ENCODE measurements at places on chromosomes 1 and 21.
A peak's percentile ranks its signal among the peaks of the same experiment; 100 is the strongest.

DNA sequence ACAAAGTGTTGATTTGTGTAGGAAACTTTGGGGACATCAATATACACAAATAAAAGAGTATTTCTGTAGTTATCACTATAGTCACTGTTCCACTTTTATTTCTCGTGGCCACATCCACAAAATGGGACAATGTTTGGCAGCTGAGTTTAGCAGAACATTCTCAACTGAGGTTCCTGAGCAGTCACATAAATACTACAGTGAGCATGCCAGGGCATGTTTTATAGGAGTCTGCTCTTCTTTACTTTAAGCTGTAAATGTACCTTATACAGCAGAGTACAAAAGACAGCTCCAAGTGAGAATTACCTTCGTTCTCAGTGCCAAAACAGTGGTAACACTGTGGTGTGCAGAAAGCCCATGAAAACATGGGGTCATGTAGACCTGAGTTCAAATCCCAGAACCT, 5.0 kb downstream of the BTG3 start:
- no peak for DNase-seq

DNA sequence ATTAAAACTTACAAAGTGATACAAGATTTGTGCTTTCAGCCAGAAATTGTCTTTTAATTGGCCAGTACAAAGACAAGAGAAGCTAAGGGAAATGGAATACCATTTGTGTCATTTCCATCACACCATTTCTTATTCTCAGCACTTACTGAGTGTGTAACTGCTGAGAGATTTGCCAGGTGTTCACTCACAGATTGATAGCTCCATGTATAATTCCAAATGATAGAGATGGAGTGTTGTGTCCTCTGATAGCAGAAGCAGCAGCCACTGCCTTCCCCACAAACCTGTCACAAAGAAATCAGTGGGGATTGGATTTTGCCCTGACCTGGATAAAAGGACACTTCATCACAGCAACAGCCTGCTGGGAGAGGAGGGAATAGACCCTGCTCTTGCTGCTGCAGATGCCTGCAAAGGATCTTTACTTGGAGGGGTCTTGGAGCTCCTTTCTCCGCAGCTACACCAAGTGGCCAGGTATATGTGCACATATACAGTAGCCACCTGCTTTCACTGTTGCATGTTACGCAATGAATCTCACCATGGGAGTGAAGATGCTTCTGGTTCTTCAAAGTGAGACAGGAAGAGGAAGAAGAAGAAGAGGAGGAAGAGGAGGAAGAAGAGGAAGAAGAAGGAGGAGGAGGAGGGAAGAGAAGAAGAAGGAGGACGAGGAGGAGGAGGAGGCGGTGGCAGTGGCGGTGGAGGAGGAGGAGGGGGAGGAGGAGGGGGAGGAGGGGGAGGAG, 78.7 kb upstream of the KCNJ15 start:
- no peak for DNase-seq

- DNase-seq = no peak
Measured at GRCh38 chr1:206136241-206136640, 19.1 kb upstream of the AVPR1B start.

DNA sequence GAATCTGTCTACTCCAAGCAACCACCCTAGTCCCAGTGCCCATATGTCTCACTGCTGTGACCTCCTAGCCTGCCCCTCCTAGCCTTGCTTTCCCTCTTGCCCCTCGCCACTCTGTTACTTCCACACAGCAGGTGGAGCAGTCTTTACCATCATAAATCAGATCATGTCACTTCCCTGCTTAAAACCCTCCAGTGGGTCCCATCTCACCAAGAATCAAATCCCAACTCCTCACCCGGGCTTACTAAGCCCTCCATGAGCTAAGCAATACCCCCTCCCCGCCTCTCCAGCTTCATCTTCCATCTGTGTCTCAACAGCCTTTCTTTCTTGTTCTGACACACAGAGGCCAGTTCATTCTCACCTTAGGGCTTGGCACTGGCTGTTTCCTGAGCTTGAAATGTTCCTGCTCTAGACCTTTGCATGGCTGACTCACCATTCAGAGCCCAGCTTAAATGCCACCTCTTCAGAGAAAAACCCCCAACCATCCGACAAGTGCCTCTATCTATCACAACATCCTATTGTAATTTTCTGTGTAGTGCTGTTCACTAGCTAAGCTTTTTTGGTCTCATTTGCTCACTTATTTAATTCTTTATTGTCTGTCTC, 22.3 kb downstream of the KNCN start:
- peak; percentile 87 for DNase-seq

GRCh38 chr21:33117101-33117888, 47.4 kb downstream of the OLIG1 start:
- no peak for DNase-seq

DNA sequence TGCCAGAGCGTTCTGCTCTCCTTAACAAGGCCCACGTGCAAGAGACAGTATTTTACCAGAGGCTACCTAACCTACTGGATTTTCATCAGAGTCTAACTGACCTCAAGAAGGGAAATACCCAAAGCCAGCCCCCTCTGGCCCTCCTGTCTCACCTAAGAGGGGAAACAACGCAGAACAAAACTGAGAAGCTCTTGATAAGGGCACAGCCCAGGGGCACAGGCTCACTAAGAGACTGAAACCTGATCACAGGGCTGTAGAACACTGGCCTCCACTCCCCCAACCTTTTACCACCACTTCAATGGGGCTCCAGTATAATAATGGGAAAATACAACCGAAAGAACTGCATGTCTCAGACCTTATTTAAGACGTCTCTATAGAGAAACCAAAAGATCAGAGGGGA, 449.5 kb upstream of the CAMK1G start:
- no peak for DNase-seq

GRCh38 chr21:36379251-36379650, 5.9 kb upstream of the CHAF1B start:
- DNase-seq = no peak

DNA sequence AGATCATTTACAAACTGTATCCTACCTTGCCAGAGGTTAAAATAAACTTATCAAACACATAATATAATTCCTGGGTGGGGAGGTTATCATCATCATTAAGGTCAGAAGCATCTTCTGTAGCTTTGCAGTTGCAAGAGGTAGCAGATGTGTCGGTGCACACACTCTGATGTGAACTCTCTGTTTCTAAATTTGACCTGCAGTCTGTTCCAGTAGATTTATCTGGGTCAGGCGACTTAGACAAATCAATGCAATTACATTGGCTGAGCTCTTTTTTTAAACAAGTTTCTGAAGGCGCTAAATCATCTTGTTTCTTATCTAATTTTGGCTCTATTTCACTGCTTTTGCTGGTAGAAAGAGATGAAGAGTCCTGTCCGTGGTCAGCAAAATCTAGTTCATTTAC, 70.4 kb downstream of the PRPF38A start:
- peak; percentile 24 for DNase-seq

GRCh38 chr21:37153935-37154350, 80.9 kb downstream of the TTC3 start:
- peak; percentile 81 for DNase-seq

DNA sequence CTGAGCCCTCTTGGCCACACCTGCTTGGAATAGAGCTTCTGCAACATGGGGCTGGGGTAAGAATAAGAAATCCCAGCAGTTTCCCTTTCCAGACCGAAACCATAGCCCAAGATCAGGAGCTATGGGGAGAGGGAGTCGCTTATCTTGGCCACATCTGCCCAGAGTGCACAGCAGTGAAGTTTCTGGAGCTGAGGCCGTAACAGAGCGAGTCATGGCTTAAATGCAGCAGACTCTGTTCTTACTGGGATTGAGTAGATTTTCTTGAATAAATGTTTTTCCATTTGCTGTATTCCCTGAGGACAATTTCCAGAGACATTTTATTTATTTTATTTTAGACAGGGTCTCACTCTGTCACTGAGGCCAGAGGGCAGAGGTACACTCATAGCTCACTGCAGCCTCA, 33.5 kb downstream of the CFAP57 start:
- no peak for DNase-seq

DNA sequence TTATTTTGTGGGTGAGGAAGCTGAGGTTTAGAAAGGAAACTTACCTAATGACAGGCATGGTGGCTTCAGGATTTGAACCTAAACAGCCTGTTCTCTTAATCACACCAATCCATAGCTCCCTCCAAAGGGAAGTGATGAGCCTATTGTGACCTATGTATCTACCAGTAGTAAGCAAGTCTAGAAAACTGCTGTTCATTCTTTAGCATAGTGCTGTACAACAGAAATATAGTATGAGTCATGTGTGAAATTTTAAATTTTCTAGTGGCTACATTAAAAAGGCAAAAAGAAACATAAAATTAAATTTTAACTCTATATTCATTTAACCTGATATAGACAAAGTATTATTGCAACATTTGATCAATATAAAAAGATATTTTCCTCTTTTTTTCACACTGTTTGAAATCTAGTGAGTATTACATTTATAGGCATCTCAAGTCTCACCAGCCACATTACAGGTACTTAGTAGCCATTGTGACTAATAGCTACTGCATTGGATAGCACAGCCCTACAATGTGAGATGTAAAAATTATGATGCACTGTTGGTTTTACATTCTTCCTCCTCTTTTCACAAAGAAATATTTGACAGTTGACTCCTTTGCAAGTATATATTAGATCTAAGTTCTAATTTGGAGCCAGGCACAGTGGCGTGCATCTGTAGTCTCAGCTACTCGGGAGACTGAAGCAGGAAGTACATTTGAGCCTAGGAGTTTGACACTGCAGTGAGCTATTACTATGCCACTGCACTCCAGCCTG, 16.6 kb downstream of the IPO9 start:
- no peak for DNase-seq

DNA sequence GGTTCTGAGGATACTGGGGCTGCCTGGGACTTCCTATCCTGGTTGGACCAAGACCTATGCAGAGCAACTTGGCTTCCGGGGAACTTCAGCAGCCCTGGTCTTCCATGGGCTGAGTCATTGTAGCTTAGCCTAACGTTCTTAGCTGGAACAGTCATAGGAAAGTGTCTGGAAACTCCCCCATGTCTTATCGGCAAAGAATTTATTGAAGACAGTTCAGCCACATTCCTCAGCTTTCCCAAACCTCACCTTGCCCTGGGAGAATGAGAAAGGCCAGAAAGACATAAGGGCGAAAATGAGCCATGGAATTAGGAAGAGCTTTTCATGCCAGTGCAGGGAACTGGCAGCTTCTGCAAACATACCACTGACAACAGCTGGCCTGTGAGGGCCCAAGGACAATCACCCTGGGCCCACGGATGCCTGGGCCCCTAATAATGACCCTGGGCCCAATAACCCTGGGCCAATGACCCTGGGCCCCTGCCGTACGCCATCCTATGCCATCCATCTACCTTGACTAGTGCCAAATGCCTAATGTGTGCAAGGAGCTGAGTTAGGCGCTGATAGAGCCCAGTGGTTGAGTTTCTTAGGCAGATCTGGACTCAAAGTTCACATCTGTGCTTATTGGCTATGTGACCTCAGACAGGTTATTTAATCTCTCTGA, 114.4 kb upstream of the GADD45A start:
- no peak for DNase-seq

DNA sequence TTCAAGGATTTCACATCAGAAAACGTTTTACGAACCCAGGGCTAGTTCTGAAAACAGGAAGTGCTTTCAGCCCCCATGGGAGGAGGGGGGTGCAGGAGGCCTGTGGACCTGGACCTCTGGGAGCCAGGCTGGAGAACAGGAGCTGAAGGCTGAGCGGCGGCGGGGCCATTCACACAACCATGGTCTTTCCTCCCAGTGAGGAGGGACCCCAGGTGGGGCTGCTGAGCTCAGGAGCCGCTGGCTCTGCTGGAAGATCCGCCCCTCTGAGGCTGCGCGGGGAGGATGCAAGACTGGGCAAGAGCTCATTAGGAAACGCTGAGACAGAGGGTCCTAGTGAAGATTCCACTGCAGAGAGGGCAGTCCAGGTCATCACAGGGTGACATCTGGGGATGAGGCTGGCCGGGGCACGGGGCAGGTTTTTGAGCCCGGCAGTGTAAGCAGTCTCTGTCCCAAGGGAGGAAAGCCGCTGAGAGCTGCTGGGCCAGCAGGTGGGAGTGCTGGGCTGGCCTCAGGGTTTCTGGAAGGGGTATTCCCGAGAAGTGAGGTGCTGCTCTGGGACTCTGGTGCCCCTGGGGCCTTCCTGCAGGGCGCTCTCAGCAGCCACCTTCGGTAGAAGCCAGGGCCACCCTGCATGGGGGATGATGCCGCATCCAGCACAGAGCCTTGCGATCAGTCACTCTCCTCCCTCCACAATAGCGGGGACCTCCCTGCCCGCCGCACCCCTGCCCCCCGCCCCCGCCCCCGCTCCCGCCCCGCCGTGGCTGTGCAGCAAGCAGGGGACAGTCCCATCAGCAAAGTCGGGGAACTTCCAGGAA, 7.5 kb downstream of the MX2 start:
- DNase-seq = peak; percentile 81

- no peak for DNase-seq
Measured at GRCh38 chr1:69710484-69711189, 142.9 kb downstream of the LRRC7 start.

DNA sequence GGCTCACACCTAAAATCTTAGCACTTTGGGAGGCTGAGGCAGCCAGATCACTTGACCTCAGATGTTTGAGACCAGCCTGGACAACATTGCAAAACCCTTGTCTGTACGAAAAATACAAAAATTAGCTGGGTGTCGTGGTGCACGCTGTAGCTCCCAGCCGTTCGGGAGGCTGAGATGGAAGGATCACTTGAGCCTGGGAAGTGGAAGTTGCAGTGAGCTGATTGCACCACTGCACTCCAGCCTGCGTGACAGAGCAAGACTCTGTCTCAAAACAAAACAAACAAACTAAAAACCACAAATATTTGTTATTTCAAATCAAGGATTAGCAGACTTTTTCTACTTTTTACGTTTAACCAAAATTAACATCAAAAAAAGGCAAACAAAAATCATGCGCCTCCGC, 31.3 kb downstream of the INKA2 start:
- no peak for DNase-seq

- no peak for DNase-seq
Measured at GRCh38 chr1:18491168-18491567, 10.4 kb downstream of the KLHDC7A start.

All from WERI-Rb-1 (cell line).